ENCODE measurements at places on chromosomes 11 and 22.

GRCh38 chr11:12771875-12772274 lies 97.7 kb downstream of the TEAD1 start:
- DNase-seq = no peak

- DNase-seq = no peak
Observed at GRCh38 chr22:49075150-49075549, 752.5 kb downstream of the BRD1 start.

DNA sequence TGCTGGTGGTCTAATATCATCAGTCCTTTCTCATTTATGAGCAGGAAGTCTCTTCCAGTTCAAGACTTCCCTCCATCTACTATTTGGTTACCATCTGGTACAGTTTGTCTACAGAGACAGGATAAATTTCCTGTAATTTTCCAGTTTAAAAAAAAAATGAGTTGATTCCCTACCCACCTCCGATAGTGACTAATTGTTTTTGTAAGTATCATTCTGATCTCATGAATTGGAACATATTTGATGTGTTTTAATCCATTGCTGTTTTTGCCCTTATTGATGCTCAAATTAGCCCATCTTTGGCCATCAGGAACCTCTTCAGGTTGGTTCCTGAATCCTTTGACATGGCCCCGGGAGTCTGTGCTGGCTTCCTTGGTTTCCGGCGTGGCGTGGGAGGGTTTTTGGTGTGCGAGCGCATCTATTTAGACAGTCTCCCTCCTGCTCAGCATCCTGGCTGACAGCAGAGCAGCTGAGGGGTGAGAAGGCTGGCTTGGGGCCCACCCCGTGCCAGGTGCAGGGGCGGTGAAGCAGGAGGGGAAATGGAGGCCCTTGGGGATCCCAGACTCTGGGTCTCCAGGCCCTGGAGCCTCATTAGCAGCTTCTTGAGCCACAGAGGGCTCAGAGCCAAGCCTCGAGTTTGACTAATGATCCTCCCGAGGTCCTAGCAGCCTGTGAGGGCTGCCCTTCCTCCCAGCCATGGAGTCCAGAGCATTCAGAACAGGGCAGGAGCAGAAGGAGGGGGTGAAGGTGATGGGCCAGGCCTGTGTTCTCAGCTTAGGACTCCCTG lies 6.8 kb downstream of the OMP start:
- no peak for DNase-seq

GRCh38 chr11:2847561-2847960 lies 38.0 kb downstream of the CDKN1C start:
- DNase-seq = no peak

DNA sequence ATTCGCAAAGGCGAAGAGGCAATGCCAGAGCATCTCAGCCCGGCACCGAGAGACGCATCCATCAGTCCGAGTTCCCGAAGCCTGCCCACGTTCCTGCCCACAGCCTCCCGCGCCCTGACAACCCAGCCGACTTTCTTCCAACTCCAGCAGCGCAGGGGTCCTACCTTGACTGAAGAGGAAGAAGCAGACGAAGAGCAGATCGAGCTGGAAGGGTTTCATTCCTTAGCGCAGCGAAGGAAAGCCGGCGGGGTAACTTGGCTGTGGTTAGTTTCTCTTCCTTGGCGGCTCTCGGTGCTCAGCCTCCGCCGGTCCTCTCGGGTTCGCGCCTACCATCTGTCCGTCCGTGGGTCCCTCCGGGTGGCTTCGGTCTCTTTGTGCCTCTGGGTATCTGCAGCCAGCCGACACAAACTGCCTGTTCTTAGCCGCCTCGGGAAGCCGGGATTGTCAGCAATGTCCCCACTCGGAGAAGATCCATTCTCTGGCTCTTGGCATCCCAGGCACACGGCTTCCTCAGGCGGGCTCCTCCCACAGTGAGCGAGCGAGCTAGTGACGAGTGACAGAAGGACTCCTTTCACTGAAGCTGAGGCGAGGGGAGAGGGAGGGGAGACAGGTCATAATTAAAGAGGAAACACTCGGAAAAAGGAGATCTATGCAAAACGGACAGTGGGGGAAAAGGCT lies at the start of gene KIRREL3:
Gene KIRREL3, minus strand, starts transcription at position 480 of the 678 bp plus-strand sequence.
- DNase-seq = peak; percentile 1

Measured in stimulated activated CD4-positive, alpha-beta T cell treated with anti-CD3 and anti-CD28 coated beads, Interleukin-15, amount 100 ng/mL, for 24 hours (primary cell).